ENCODE measurements at places on chromosomes 5 and 9.

GRCh38 chr5:36561601-36562000 is 44.8 kb upstream of the SLC1A3 start:
- DNase-seq, result no peak

GRCh38 chr9:101668421-101668820 is 70.0 kb downstream of the GRIN3A start:
- no peak for DNase-seq

DNA sequence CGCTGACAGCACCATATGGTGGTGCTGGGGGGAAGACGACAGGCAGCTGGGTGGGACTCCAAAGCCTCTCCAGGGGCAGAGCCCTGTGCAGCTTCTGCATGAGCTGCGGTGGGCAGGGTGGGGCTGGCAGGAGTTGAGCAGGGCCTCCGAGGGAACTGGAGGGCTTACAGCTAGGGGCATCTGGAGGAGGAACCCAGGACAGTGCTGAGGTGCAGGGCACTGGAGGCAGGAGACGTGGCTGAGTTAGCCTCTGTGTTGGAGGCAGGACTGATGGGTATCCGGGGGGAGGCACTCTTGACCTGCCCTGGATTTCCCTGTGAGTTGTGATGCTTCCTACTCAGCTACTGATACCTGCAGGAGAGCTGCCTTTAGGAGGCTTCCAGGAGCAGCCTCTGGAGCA is 45.0 kb downstream of the TENT4A start:
- DNase-seq, result no peak

GRCh38 chr5:80125962-80126480 is 90.9 kb downstream of the THBS4 start:
- no peak for DNase-seq

GRCh38 chr5:157994906-157995519 is 136.1 kb upstream of the CLINT1 start:
- DNase-seq, result no peak

- DNase-seq, result no peak
Observed at GRCh38 chr5:7902201-7902600, 33.3 kb downstream of the MTRR start.

- no peak for DNase-seq
Observed at GRCh38 chr9:7402334-7403027, 397.1 kb downstream of the DMAC1 start.

- no peak for DNase-seq
Observed at GRCh38 chr5:35320029-35320428, 89.7 kb upstream of the PRLR start.

- DNase-seq, result no peak
Observed at GRCh38 chr5:90424245-90424644, 14.7 kb upstream of the CETN3 start.

DNA sequence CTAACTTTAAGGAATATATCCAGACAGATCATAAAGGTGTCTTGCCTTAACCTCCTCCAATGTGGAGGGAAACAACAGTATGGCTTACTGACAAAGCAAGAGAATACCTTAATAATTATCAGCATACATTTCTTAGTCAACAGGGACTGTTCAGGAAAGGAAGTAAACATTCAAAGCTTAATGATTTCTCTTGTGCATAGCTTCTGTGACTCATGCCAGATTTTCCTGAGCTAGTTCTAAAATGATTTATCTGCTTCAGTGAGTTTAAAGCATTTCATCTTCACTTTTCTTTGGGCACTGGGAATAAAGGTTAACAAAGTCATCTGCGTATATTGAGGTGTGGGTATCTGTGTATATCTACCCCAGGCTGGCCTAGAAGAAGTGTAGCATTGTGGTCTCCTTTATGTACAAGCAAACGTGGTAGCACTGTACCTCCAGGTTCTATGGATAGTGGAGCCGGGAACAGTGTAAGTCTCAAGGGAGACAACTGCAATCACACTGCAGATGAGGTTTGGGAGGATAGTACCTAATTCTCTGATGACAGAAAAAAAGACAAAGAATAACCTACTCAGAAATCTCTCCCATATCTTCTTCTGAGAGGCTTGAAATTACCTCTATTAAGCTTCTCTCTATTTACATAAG is 284.1 kb downstream of the HCN1 start:
- no peak for DNase-seq

- no peak for DNase-seq
Observed at GRCh38 chr9:136568288-136569081, 22.6 kb upstream of the NOTCH1 start.

GRCh38 chr5:72440207-72440638 is 67.0 kb downstream of the ZNF366 start:
- DNase-seq, result no peak

DNA sequence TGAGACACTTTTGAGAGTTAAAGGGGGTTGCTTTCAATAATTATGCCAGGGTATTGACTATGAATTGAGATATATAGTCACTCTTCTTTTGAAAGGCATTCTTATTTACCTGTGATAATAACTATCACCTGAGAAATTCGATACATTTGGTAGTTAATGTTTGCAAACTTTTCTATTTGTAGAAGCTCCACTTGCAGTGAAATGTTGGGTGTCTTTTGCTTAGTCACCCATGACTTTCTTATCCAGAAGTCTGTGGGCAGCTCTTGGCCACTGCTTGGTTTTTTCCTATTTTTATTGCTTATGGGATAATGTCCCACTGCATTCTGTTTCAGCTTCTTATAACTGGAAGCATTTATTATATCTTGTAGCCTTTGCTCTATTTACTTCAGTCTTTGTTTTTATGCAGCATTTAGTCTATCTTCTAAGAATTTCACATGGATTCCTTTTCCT is 3.9 kb downstream of the MACIR start:
- no peak for DNase-seq

DNA sequence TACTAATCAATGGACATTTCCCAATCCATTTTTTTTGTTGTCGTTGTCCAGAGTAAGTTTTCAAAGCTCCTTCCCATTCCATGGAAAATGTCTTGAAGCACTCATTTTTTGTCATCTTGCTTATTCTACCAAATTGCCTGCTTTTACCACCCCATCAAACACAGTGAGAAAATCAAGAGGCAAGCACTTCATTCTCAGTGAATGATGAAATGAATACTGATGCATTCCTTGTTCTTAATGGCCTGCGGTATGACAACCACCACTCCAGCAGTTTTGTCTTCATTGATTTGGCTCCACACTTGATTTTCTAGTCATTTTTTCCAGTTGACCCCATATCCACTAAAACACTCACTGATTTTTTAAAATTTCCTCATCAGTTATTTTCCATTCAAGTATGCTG is 193.5 kb upstream of the ANKH start:
- DNase-seq, result no peak

DNA sequence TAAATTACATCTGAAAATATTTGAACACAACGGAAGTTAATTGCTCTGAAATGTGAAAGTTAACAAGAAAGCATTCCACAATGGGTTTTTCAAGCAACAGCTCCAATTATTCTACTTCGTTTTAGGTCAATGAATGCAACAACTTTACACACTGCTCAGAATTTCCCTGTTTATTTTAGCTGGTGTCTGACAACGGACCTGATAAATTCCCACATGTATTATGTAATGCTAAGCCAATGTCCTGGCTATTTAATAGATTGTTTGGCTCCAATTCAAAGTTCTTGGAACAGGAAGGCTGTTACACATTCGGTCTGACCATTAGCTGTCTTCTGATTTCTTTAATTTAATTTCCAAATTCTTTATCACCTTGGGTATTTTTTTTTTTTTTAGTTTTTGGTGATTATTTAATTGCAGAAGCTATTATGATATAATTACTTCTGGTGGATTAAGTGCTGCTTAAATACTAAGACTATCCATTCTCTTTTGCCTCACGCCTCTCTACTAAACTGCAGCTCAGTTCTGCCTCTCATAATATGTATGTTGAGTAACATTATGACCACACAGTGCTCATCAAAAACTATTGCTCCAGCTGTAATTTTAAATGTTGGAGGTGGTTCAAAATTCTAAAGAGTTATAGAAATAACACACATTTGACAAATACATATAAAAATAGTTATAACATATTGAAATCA is 57.9 kb downstream of the MEF2C start:
- DNase-seq, result no peak

- no peak for DNase-seq
Observed at GRCh38 chr5:36227046-36227445, 14.7 kb downstream of the NADK2 start.
